Stimulated activated CD8-positive, alpha-beta memory T cell treated with anti-CD3 and anti-CD28 coated beads, Interleukin-7, amount 100 ng/mL, for 1 hour (primary cell): ENCODE measurements at places on chromosomes 4 and X.

DNA sequence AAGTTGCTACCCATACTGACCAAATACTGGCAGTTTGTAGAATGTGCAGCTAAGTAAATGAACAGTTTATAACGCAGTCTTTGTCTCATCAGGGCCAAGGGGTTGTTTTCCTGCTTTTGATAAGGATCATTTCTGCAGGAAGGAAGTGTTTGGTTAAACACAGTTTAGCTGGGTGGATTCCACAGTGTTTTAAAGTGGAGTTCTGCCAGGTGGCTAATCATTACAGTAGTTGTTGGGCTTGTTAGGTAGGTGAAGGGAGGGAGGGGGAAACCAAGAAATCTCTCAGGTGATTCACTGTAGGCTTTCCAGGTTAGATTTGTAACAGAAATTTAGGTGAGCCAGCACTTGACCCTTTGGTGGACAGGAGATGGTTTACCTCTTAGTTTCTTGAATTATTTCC, 58.1 kb downstream of the FNIP2 start:
- DNase-seq, result no peak

DNA sequence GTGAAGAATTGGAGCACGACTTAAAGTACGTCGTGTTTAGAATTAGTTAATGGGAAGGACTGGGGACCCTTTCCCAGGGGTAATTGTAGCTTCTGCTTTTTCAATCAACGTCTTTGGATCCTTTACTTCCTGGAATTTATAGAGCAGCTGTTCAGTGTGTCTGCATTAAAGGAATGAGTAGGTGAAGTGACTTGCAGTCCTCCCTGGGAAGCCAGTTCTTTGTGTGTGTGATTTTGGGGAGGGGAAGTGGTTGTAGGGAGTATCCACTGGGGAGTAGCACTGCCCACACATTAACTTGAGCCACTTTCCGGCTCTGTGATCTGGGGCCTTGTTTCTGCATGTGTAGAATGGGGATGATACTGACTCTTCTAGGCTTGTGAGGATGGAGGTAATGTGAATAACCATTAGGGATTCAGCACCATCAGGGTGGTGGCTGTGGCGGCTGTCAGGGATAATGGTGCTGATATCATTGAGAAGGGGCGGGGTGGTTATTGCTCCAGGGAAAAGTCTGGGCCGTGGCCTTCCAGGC, 54.7 kb downstream of the TMEM131L start:
- DNase-seq, result no peak

DNA sequence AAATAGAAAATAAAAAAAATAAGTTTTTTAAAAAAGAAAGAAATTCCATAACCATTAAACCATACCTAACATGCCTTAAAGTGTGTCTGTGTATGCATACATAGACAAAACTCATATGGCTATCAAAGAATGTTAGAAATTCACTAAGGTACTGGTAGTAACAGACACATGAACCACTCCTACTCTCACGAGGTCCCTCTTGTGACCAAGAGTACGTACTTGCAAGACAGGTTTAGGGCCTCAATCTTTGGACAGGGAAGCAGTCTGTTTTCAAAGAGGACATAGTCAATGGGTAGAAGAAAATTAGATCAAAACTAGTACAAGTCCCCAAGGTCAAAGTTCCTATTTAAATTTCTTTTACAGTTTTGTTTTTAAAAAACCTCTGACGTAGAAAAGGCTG, 117.3 kb downstream of the CHM start:
- DNase-seq, result no peak

DNA sequence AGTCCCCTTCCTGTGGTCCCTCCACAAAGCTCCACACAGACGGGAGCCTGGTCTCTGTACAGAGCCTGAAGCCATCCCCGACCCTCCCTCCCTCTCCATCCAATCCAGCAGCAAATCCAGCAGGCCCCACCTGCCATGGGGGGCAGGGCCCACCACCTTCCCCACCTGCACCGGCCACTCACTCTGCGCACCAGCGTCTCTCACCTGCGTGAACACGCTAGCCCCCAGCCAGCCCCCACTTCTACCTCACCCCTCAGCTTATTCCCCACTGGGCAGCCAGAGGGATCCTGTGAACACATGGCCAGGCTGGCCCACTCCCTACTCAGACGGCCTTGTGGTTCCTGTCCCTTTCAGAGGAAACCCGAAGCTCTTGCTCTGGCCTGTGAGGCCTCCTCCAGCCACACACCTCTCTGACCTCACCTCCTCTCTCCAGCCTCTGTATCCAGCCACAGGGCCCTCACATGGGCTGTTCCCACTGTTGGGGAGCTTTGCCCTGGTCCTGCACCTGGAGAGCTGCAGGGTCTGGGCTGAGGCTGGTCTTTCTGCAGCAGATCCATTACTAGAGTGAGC, 70.9 kb downstream of the WFS1 start:
- DNase-seq, result no peak

GRCh38 chrX:112612558-112612957, 67.2 kb downstream of the LHFPL1 start:
- no peak for DNase-seq

DNA sequence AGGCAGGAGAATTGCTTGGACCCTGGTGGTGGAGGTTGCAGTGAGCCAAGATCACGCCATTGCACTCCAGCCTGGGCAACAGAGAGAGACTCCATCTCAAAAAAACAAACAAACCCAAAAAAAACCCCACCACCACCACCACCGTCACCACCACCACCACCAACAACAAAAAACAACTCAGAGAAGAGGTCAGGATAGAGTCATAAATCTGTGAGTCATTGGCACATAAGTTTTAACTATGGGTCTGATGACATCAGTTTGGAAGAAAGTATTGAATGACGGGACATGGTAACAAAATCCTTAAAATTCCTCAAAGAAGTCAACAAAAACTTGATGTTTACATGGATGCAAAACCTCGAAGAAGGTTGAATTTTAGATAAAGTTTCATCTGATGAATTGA, 288.0 kb upstream of the SFRP2 start:
- no peak for DNase-seq

DNA sequence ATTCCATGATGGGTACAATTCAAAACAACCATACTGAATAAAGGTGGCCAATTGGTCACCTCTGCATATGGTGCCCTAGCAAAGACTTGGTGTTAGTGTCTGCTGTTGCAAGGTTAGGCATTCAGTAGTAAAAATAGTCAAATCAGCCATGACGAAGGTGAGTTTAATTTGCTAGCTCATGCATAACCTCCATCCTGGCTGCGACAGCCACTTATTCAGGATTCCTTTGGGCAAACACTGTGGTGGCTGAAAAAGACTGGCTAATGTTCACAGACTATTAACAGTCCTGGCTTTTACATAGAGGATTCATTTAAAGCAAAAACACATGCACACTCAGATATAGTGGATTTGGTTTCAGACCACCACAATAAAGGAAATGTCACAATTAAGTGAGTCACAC, 34.8 kb upstream of the MAP9 start:
- DNase-seq, result no peak

- no peak for DNase-seq
These were observed 92.8 kb downstream of the MAML3 start for GRCh38 chr4:140061194-140061593.

DNA sequence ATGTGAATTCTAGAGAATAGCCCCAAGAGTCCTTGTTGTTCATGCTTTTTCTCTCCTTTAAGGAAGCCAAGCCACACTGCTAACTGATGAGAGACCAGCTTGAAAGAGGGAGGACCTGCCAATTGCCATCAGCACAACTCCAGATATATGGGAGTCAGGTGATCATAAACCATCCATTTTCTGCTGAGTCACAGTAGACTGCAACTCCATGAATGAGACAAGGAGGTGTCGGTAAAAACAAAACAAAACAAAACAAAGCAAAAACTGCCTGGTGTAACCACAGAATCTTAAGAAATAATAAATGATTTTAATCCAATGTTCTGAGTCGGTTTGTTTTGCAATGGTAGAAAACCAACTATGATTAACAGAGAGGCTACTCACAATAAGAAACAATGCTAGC, 837.3 kb downstream of the PCDH7 start:
- DNase-seq, result no peak

DNA sequence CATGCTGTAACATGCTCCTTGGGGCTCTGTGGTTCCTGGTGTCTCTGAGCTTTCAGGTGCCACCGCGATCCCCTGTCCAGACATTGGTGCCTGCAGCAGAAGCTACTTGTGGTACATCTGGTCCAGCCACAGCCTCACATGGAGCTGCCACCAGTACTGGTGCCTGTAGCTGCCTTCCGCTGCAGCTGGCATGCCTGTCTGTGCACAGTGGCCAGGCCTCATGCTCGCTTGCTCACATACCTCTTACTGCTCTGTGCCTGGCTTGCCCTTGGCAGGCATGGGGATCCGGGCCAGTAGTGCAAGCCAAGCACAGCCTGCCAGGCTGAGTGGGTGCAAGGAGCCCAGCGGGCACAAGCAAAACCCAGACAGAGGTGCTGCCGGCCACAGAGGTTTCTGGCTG, 618.6 kb downstream of the DMD start:
- no peak for DNase-seq
